T-helper 2 cell (primary cell): ENCODE measurements at places on chromosomes 16 and 17.

GRCh38 chr16:1960665-1961630 lies 1.6 kb downstream of the NDUFB10 start:
- DNase-seq, result no peak

- DNase-seq, result no peak
Observed at GRCh38 chr17:19497624-19498023, 36.0 kb upstream of the SLC47A1 start.

GRCh38 chr17:73710095-73710592 lies 65.9 kb upstream of the SDK2 start:
- DNase-seq, result peak; percentile 32

DNA sequence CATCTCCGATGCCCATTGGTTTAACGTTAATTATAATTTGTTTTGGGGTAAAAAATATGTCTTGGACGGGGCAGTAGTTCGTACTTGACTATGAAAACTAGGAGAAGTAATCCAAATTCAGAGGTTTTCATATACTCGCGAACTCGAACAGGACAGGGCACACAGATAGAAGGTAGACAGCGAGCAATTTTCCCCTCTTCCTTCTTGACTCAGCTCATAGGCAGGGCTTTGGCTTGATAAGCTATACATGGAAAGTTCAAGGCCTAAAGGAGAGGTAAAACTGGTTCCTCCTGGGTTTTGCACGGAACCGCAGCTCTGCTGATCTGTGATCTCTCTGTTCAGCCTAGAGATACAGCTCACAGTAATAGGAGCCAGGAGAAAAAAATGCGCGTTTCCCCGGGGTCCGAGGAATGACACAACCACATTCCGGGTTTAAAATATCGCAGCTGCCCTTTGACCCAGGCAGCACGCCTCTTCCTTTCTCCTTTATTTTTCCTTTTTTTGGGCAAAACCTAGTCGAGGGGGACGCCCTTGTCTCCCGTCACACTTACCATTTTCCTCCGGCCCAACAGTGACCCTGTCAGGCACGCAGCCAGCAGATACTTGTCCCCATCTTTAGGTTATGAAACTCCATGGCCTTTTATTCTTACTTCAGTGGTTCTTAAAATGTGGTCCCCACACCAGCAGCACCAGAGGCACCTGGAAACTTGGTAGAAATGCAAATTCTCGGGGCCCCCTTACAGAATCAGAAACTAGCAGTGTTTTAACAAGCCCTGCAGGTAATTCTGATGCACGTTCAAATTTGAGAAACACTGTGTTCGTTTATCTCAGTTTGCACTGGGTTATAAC lies 1.7 kb upstream of the LASP1 start:
- DNase-seq, result no peak

GRCh38 chr16:31157136-31157535 lies 7.3 kb upstream of the PRSS36 start:
- no peak for DNase-seq

- DNase-seq, result no peak
Observed at GRCh38 chr17:63826468-63827001, 696 bp upstream of the PSMC5 start.

DNA sequence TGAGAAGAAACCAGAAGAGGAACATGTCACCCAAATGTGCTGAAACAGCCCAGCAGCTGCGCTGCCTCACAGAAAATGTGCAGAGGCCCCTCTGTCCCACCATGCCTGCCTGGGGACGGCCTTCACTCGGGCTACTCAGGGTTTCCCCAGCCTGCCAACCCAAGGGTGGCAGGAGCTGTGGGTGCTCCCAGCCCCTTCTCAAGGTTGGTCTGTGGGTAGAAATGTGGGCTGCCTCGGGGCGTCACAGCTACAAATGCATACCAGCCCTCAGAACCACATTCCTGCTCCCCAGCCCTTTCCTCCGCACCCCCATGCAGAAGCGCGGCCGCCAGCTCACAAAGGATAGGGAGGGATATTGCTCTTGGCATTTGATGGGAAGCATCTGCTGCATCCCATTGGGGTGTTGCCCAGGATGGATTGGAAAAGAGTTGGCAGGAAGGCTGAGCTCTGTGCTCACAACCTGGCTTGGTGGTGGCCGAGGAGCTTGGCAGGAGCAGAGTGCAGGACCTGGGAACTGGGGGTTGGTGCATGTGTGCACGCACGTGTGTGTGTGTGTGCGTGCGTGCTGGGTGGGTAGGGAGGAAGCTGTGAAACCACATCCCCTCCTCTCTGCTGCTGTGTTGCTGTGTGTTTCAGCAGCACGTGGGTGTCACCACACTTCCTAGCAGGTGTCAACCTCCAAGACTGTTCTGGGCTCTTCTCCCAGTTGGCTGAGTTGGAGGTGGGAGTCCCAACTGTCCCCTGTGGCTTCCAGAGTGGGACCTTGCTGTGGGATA lies 304.4 kb downstream of the SEC14L1 start:
- DNase-seq, result peak; percentile 96

DNA sequence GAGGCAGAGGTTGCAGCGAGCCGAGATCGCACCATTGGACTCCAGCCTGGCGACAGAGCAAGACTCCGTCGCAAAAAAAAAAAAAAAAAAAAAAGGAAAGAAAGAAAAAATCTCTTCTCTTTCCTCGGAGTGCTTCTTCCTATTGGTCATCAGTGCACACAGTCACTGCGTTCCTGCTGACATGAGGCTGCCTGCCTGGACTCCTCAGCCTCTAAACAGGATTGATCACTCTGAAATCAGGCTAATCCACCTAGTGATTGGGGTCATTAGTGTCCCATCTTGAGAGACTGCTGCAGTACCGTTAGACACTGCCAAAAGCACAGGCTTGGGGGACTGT lies 30.8 kb downstream of the PLCD3 start:
- DNase-seq, result no peak

DNA sequence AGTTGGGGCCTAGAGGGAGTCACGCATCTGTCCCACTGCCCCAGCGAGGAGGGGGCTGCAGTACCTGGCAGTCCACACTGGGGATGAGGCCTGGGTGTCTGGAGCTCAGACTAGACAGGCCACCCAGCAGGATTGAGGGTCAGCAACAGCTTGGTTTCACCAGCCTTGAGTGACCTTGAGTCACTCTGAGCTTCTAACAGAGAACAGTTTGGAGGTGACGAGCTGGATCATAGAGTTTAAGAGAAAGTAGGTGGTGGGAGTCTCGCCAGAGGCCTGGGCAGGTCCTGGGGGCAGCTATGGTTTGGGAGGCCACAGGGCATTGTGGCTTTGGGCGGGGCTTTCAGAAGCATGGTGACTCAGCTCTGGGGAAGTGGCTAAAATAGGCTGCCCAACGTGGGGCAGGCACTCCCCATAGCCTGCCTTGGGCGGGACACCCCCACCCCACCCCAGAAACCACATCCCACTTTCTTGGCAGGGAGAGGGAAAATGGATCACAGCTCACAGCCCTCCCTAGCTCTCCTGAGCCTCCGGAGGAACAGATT lies 20.5 kb downstream of the CDC42EP4 start:
- no peak for DNase-seq
